ENCODE measurements at places on chromosomes 1 and 21.

- no peak for DNase-seq
Measured at GRCh38 chr1:235052067-235053008, 76.3 kb downstream of the TOMM20 start.

GRCh38 chr1:228863776-228864175 is 128.5 kb downstream of the RHOU start:
- DNase-seq: peak; percentile 25

DNA sequence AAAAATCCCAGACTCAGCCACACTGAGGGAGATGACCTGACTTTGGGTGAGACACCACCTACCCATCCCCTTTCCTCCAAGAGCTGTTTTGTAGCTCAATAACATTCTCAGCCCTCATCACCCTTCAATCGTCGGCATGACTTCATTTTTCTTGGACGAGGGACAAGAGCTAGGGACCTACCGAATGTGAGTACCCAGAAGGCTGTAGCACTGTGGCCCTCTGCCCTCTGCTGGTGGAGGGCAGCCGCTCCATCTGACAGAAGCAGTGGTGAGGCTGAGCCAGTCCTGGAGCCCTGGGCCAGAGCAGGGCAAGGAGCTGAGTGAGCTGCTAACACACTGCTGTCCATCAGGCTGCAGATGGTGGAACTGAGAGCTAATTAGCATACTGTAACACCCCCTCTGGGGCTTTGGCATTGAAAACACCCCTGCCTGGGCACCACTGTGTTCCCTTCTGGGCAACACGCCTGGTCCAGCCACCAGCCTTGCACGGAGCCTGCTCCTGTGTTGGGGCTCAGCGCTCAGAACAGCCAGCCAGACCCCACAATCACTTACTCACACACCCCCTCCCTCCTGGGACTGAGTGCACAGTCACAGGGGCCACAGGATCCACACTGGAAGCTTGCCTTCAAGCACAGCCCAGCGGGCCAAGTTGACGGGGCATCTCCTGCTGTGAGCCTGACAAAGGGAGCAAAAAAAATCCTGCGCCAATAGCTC is 18.3 kb upstream of the ALPL start:
- DNase-seq: peak; percentile 66

DNA sequence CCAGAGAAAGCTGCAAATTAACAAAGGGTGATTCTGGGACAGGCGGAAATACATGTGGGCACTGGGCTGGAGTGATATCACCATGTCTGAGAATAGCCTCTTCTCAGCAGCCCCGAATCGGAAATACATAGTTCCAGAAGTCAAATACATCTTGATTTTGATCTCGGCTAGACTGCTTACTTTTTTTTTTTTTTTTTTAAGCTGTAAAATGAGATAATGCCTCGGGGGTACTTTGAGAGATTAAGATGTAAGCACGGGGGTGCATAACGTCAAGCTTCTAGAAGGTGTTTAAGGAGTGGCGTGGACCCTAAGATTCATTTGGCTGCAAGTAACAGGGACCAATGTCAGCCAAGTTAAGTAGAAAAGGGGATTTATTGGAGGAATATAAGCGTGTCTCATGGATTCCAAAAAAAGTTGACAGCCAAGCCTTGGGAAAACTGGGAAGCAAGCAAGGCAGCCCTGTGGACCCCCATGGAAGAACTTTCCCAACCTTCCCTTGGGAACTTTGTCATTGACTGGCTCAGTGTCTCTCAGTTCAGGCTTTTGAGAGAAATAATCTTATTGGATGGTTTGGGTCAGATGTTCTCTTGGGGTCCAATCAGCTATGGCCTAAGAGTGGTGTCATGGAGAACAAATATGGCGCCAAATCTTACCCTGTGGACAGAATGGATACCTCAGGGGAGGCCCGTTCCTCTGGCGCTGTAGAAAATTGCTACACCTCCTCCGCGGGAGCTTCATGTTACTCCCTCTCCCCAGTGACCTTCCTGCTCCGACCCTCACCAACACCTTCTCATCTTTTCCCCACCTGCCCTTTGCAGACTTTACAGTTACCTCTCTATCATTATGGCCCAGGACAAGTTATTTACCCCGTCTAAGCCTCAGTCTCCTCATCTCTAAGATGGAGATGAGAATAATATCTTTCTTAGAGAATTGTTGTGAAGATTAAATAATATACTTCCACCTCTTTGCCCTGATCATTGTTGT is 186.6 kb downstream of the KAZN start:
- no peak for DNase-seq

- DNase-seq: no peak
Measured at GRCh38 chr1:4219826-4220225, 319.8 kb upstream of the C1orf174 start.

DNA sequence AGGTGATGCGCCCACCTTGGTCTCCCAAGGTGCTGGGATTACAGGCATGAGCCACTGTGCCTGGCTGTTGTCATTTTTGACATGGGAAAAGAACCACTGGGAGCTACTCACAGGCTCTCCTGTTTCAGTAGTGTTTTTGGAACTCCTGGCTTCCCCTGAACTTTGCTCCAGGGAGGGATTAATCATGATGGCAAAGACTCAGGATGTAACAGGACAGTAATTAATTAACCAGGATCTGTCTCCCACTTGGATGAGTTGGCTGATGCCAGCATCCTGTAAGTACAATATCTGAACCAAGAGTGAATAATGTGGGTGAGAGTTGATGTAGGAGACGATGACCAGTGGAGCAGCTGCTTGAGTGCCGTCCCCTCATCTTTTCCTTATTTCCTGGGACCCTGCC is 4.9 kb downstream of the SFT2D2 start:
- DNase-seq: no peak

- no peak for DNase-seq
Measured at GRCh38 chr1:154886281-154887015, 16.4 kb upstream of the KCNN3 start.

- DNase-seq: no peak
Measured at GRCh38 chr1:229068270-229068987, 202.5 kb upstream of the RAB4A start.

GRCh38 chr1:36453600-36454388 is 3.5 kb upstream of the OSCP1 start:
- no peak for DNase-seq

GRCh38 chr1:155012776-155013602 is 10.4 kb downstream of the ZBTB7B start:
- DNase-seq: no peak

- no peak for DNase-seq
Measured at GRCh38 chr1:163655565-163655964, 333.8 kb downstream of the NUF2 start.

GRCh38 chr1:36781098-36781497 is 253.2 kb downstream of the GRIK3 start:
- peak; percentile 32 for DNase-seq

GRCh38 chr1:102732927-102733326 is 375.4 kb downstream of the COL11A1 start:
- no peak for DNase-seq

GRCh38 chr1:10621906-10622305 is 147.2 kb downstream of the PEX14 start:
- no peak for DNase-seq

- peak; percentile 85 for DNase-seq
Measured at GRCh38 chr1:1510912-1511532, 940 bp upstream of the ATAD3A start.

GRCh38 chr1:99766378-99766800 is at the start of gene FRRS1:
FRRS1 (minus strand) TSS chr1:99766635; CDS start chr1:99748768, 17,867 bp downstream.
- peak; percentile 92 for DNase-seq

DNA sequence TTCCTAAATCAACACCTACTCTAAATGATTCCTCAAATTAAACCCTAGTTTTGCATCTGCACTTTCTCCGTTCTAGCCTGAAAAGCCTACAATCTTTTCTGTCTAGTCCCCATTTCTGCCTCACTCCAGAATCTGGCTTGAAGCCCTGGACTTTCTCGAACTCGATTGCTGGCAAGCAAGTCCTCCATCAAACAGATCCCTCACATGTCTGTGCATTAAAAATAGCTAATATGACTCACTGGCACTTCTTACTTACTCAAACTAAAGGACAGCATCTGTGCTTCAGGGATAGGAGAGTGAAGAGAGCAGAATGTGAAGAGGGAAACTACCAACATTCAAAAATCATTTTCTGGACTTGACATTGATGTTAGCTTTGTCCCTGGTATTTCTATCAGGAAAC is 51.8 kb upstream of the CXADR start:
- DNase-seq: no peak

DNA sequence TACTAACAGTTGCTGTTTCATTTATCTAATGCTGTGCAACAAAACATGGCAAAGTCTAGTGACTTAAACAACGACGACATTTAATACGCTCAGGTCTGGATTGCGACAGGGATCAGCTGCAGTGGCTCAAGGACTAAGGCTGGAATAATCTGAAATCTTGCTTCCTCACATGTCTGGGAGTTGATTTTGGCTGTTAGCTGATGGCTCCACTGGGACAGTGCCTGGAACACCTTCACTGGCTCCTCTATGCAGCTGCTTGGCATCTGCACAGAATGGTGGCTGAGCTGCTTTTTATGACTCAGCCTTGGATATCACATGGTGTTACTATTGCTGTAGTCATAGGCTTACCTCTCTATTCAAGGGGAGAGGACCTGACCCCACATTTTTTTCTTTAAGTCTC is 24.0 kb upstream of the BTG3 start:
- DNase-seq: no peak

DNA sequence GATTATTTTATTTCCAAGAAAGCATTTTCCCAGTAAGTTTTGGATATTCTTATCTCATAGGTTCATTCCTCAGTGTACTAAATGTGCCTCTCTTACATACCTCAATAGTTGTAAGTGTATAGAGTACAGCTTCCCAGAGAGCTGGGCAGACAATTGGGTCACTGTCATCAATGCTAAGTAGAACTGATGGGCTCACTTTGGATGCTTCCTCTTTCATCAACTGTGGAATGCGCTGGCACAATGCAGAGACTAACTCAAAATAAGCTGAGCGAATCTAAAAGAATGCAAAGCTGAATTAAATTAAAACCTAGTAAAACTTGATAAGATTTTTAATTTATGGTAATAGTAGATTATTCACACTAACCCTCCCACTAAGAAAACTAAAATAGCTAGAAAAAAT is 21.5 kb downstream of the LTN1 start:
- no peak for DNase-seq
